H7 (cell line): ENCODE measurements at places on chromosomes 7 and 10.
A peak's percentile ranks its signal among the peaks of the same experiment; 100 is the strongest.

DNA sequence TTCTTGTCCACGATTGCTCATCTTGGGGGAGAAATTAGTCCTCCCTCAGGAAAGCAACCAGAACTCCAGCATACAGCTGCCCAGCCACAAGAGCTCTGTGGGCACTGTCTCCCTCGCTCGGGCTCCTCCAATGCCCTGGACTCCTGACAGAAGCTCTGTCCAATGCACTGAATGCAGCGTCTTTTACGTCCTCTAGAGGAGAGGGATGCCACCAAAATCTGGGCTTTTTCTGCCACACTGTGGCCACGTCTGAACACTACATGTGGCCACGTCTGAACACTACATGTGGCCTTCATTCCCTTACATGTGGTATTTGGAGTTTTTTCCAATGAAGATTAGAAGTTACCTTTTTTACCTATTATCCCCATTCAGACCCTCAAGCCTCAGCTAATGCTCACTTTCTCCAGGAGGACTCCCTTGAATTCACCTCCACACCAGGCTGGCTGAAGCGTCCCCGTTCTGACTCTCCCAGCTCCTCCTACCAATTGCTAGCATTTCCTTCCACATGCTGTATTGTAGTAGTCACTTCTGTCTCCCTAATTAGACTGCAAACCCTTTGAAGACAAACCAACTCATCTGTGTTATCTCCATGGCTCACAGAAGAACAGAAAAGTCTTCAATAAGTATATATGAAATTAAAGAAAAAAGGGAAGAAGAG is 134.3 kb upstream of the PDE1C start:
- peak; percentile 54 for DNase-seq

DNA sequence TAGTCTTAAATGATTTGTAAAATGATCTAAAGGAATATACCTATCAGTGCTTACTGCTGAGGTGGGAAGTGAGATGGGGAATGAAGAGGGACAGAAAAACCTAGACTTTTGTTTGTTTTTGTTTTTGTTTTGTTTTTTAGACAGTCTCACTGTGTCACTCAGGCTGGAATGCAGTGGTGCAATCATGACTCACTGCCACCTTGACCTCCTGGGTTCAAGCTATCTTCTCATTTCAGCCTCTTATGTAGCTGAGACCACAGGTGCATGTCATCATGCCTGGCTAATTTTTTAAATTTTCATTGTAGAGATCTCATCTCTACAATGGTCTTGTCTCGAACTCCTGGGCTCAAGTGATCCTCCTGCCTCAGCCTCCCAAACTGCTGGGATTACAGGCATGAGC is 116.4 kb upstream of the SEM1 start:
- DNase-seq, result no peak

- no peak for DNase-seq
Measured at GRCh38 chr7:112462236-112462635, 12.0 kb downstream of the IFRD1 start.

- DNase-seq, result no peak
Measured at GRCh38 chr7:129489491-129489890, 12.8 kb upstream of the SMKR1 start.

GRCh38 chr7:129951226-129952085 is 1.3 kb downstream of the UBE2H start:
- DNase-seq, result no peak

GRCh38 chr7:5495581-5496375 is 72.1 kb upstream of the TNRC18 start:
- no peak for DNase-seq
